ENCODE measurements at places on chromosomes 6 and 20.

GRCh38 chr20:48236000-48236970 is 451.0 kb upstream of the SULF2 start:
- DNase-seq, result no peak

- no peak for DNase-seq
These were observed 27.8 kb upstream of the APMAP start for GRCh38 chr20:25020345-25020744.

DNA sequence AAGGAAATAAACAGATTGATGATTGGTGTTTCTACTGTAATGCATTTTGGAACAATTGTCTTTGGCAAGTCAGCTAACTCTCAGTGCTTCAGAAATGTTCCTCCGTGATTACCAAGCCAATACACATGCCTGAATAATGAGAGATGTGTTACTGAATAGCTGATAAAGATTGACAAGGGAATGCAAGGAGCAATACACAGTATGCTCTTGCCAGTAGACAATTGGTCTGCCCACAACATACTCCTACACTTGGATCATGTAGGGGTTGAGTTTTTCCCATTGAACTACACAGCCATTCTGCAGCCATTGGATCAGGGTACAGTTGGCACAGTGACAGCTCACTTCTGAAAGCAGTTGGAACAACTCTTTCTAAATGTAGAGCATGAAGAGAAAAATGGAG is 5.6 kb upstream of the GJB7 start:
- DNase-seq, result no peak

GRCh38 chr6:1181939-1182605 is 129.8 kb upstream of the FOXQ1 start:
- no peak for DNase-seq

DNA sequence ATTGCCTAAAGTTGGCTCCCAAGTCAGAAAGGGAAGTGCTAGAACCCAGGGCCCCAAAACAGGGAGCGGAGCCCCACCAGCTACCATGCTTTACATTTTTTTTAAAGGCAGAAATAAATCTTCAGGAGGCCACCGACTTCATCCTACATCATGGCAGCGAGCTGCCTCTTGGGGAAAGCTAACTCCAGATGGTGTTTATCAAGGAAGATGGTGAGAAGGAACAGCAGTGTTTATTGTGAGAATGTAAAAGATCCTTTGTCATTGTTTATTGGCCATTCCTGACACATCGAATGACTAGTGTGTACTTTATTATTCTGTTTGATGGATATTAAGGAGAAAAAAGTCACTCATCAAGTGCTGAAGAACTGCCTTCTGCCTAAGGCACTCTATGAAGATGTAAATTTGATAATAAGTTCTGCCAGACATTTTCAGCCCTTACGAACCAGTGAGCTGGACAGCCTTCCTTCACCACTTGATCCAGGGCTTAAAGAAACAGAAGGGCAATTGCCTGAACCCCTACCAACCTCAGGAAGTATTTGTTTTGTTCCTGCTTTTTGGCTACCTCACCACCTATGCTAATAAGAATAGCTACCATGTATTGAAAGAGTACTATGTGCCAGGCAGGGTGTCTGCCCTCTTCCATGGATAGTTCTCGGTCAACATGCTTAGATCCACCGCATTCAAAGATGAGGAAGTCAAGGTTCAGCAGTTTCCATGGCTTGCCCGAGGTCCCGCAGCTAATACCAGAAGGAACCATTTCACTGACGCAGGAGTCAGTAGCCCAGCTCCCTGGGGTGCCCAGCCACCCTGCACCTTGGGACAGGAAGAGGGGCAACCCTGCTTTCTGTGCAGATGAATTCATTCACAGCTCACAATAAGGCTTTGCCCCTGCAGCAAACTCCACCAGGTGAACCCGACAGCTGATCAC is 194.7 kb upstream of the RREB1 start:
- no peak for DNase-seq

GRCh38 chr6:9810286-9810685 is 604.6 kb downstream of the TFAP2A start:
- no peak for DNase-seq

- no peak for DNase-seq
These were observed 1193.4 kb upstream of the MAP3K7 start for GRCh38 chr6:91780270-91780669.

DNA sequence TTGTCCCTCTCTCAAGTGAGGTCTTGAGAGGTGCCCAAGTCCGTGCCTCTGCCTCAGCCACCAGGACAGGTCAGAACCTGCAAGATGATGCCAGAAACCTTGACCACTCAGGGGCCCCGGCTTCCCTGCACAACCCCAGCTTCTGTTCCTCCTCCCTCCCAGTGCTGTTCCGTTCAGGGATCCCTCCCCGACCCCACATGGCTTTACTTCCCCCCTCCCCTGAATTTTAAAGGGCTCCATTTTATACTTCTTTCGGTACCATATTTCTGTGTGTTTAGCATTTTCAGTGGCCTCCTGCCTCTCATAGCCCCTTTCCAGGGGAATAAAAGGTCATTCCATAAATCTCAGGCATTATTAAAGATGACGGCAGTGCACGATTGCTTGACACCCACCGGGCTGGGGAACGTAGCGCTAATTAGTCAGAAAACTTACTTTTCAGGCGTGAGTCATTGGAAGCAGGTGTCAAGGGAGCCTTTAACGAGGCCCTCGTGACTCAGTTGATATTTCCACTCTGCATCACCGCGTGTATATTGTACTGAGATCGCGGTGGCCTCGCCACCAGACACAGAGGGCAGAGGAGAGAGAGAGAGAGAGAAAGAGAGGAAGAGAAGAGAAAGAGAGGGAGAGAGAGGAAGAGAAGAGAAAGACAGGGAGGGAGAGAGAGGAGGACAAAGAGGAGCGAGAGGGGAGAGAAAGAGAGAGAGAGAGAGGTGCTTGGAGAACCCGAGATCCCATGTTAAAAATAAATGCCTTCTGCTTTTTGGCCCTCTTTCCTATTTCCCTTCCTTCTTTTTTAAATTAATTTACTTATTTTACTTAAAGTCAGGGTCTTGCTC is 21.3 kb downstream of the KCNG1 start:
- no peak for DNase-seq

DNA sequence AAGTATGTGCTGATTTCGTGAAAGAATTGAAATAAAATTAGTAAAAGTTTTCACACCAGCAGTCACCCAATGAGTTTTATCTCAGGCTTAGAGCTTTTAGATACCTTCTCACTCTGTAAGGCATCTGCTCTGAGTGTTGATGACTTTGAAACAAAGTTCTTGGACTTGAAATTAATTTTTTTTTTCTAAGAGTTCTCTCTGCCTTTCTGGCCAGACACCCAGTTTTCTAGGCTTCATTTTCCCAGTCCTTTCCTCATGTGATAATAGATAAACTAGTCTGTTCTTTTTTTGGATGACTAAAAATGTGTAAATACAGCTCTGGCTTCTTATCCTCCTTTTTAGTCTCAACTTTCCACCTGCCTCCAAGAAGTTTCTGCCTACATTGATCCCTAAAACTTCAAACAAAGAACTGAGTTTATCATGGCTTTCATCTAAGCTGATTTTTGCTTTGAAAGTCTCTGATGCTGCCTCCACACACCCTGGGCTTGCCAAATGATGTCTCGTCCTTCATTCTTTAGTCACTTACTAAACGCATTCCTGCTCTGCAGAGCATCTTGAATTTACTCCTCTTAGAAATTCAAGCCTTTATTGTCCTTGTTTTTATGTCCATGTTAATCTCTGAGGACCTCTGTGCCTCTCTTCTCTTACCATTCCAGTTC is 32.7 kb downstream of the SLX4IP start:
- DNase-seq, result no peak

- no peak for DNase-seq
These were observed 182.3 kb upstream of the PHACTR1 start for GRCh38 chr6:12534069-12534853.
